GM23338 (cell line): ENCODE measurements at places on chromosomes 7 and 10. TPM values are rescaled to one million over a fixed set of nuclear protein-coding genes. Genes with fewer than 3 reads are reported as not detected.

Gene COG5
- total RNA-seq = 36.5 and 40.6 TPM in 2 replicates

Gene SFXN2
- 5.7 and 9.1 TPM in 2 replicates for total RNA-seq

GRCh38 chr7:54544527-54545240, 2.5 kb downstream of the VSTM2A start:
- no peak overlapping the region for H3K27ac ChIP-seq
- no peaks in the 10 kb centered on the region for H3K36me3 ChIP-seq
- peaks cover 78% of the 10 kb centered on the region for H3K27me3 ChIP-seq
- peak; percentile 76 for DNase-seq

DNA sequence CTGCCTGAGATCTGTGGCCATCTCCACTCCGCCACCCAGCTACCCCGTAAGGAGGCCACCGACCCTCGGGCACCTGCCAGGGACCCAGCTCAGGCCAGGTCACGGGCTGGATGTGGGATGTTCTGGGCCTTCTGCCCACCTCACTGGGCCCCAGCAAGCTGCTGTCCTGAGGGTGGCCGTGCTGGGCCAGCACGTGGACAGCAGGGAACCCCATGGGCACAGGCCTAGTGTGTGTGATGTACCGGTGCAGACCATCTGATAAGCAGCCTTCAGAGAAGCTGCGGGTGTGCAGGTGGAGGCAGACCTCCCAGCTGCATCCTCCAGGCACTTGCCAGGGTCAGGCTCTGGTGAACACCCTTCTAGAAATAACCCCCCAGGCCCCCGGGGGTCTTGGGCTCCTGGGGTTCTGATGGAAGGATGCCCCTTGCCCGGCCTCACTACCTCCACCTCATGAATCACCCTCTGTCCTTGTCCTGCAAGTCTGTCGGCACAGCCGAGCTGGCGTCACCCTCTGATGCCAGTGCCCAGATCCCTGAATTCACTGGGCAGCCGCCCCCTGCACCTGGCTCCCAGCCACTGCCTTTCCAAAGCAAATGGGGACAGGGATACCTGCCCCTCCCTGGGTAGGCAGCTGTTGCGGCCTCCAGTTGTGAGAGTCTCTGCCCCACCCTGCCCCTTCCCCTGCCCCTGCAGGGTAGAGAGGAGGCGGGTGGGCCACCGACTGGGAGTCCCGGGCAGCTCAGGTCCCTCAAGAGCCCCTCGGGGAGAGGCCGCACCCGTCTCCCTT, 139.8 kb downstream of the FAM53B start:
- H3K4me1 ChIP-seq = no peaks in the 10 kb centered on the region
- H3K27ac ChIP-seq = no peak overlapping the region
- no peak overlapping the region for H3K4me3 ChIP-seq
- no peaks in the 10 kb centered on the region for H3K36me3 ChIP-seq

Gene POLR2J2
- 0.50 and 3.8 TPM in 2 replicates for total RNA-seq

Gene GRM3
- total RNA-seq = 1.9 and 3.8 TPM in 2 replicates

GRCh38 chr10:26621889-26622711, 75.4 kb upstream of the PDSS1 start:
- H3K4me3 ChIP-seq = peak overlapping the region; percentile 58
- peaks cover 12% of the 10 kb centered on the region; the same call in 1 of the 2 replicates for H3K27me3 ChIP-seq
- H3K36me3 ChIP-seq = no peaks in the 10 kb centered on the region
- no peaks in the 10 kb centered on the region for H3K4me1 ChIP-seq

DNA sequence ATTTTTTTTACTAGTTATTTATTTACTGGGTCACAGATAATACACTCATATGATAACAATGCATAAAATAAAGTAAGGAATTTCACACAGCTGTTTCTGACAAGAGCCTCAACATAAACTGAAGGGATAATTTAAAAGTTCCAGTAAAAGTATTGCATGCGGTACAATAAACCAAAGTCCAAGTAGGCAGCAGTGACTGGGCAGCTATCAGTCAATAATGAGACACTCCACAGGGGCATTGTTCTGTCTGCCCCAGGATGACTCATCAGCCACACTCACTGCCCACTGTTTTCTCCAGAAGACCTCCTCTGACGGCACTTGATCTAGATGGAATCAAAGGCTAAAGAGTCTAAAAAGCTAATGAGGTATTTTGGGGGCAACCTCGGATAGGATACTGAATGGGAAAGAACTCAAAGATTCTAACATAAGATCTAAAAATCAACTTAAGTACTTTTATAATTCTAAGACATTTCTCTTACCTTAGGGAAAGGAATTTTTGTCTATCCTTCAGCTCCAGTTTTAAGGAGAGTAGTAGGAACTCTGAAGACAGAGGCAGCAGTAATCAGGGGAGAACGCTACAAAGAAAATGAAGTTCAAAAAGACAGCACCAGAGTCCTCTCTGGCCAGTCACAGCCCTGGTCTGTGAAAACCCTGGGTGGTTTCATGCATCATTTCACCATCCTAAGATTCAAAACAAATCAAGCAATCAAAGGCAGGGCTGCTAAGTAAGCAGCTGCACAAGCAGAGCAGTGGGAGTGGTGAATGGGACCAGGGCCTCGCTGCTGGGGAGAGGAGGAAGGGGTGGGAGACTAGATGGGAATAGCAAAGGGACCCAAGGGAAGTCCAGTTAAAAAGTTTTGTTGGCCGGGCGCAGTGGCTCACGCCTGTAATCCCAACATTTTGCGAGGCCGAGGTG, 175.1 kb downstream of the AVL9 start:
- DNase-seq = no peak
- H3K4me3 ChIP-seq = no peak overlapping the region
- no peaks in the 10 kb centered on the region for H3K4me1 ChIP-seq
- H3K36me3 ChIP-seq = no peaks in the 10 kb centered on the region

- no peak overlapping the region for H3K27ac ChIP-seq
- H3K4me3 ChIP-seq = peak overlapping the region; percentile 25
- H3K27me3 ChIP-seq = peaks cover 63% of the 10 kb centered on the region
- H3K4me1 ChIP-seq = peaks cover 63% of the 10 kb centered on the region
- no peaks in the 10 kb centered on the region for H3K36me3 ChIP-seq
Measured at GRCh38 chr10:80894797-80895467, 357.2 kb downstream of the SH2D4B start.

- H3K36me3 ChIP-seq = no peaks in the 10 kb centered on the region
- no peak overlapping the region for H3K27ac ChIP-seq
- no peaks in the 10 kb centered on the region for H3K27me3 ChIP-seq
- H3K4me1 ChIP-seq = peaks cover 16% of the 10 kb centered on the region
- H3K4me3 ChIP-seq = no peak overlapping the region
Measured at GRCh38 chr7:77245015-77245755, 45.6 kb upstream of the FGL2 start.

Gene TFPI2
- 11.2 and 13.3 TPM in 2 replicates for total RNA-seq

DNA sequence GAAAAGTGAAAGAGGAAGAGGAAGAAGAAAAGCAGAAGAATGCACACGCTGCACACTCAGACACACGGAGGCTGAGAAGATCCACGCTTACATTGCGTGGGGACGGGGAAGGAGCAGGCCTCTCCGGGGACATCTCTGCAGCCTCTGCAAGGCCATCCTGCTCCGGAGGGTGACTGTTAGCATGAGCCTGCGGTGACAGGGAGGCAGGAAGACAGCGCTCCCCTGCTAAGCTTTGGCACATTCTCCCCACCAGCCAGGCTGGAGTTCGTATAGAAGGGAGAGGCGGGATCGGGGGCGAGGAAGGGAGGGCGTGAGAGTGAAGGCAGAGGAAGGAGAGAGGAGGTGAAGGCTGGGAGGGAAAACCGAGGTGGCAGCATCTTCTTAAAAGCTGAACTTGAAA, 366.0 kb upstream of the SHH start:
- H3K27ac ChIP-seq = no peak overlapping the region
- H3K4me3 ChIP-seq = no peak overlapping the region
- no peaks in the 10 kb centered on the region for H3K27me3 ChIP-seq

Gene NPFFR1
- 0.03 and 0.08 TPM in 2 replicates for total RNA-seq

- no peaks in the 10 kb centered on the region for H3K36me3 ChIP-seq
- no peak for DNase-seq
- no peaks in the 10 kb centered on the region for H3K27me3 ChIP-seq
Measured at GRCh38 chr10:58590152-58590840, 77.6 kb downstream of the BICC1 start.

Gene EPHB6
- total RNA-seq = 18.1 and 20.8 TPM in 2 replicates

GRCh38 chr10:70455213-70455630, 13.7 kb upstream of the NODAL start:
- H3K27ac ChIP-seq = peak overlapping the region; percentile 61
- DNase-seq = peak; percentile 98
- no peak overlapping the region for H3K4me3 ChIP-seq
- peaks cover 70% of the 10 kb centered on the region for H3K4me1 ChIP-seq
- no peaks in the 10 kb centered on the region for H3K36me3 ChIP-seq

GRCh38 chr10:474946-475345, 214.5 kb downstream of the DIP2C start:
- no peaks in the 10 kb centered on the region for H3K4me1 ChIP-seq
- H3K27ac ChIP-seq = no peak overlapping the region
- H3K36me3 ChIP-seq = no peaks in the 10 kb centered on the region
- H3K4me3 ChIP-seq = no peak overlapping the region

Gene GCK
- 7.3 and 9.3 TPM in 2 replicates for total RNA-seq

GRCh38 chr10:114024876-114025610, 18.6 kb upstream of the ADRB1 start:
- no peak for DNase-seq
- no peak overlapping the region for H3K4me3 ChIP-seq
- H3K4me1 ChIP-seq = no peaks in the 10 kb centered on the region
- no peak overlapping the region for H3K27ac ChIP-seq
- no peaks in the 10 kb centered on the region for H3K27me3 ChIP-seq

DNA sequence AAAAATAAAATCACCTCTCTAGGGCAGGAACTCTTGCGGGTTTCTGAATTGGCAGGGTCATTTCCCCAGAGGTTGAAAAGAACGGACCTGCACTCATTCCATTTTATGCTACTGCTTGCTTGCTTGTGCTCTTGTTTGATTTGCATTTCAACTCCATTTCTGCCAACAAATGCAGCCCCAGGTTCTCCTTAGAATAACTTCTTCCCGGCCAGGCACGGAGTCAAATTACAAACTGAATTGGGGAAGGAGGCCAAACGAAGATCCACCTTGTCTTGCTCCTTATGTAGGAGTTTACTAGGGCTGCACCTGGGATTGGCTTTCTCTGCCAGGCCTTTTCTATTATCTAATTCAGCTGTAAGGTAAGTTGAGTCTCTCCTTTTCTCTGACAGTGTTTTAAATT, 79.6 kb downstream of the HGF start:
- H3K27ac ChIP-seq = peak overlapping the region; percentile 22; the same call in 1 of the 2 replicates
- peaks cover 35% of the 10 kb centered on the region for H3K4me1 ChIP-seq
- no peaks in the 10 kb centered on the region for H3K27me3 ChIP-seq

Gene PHYHIPL
- 0.24 and 2.1 TPM in 2 replicates for total RNA-seq

Gene TUBB8
- total RNA-seq = 1.1 and 1.4 TPM in 2 replicates

DNA sequence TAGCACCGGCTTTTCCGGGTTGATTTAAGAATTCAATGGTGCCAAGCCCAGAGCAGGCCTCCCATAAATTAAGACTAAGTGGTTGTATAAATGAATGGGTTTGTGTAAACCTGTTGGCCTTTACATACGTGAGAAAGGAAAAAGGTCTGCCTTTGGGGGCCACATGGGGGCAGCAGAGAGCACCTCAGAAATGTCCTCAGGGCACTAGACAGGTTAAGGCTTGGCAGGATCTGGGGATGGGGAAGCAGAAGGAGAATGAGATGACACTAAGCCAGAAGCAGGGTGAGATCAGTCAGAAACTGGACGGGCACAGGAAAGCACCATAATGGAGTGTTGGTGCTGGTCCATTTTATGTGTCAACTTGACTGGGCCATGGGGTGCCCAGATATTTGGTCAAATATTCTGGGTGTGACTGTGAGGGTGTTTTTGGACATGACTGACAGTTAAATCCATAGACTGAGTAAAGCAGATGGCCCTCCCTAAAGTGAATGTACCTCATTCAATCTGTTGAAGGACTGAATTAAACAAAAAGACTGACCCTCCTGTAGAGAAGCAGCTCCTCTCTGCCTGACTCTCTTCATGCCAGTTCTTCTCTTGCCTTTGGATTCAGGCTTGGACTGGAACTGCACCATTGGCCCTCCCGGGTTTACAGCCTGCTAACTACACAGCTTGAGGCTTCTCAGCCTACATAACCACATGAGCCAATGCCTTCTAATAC, 58.9 kb downstream of the FRMPD2 start:
- H3K4me1 ChIP-seq = no peaks in the 10 kb centered on the region
- H3K36me3 ChIP-seq = no peaks in the 10 kb centered on the region
- H3K4me3 ChIP-seq = no peak overlapping the region
- DNase-seq = peak; percentile 78
- H3K27ac ChIP-seq = no peak overlapping the region

Gene ABCC2
- total RNA-seq = 0.45 and 1.0 TPM in 2 replicates

DNA sequence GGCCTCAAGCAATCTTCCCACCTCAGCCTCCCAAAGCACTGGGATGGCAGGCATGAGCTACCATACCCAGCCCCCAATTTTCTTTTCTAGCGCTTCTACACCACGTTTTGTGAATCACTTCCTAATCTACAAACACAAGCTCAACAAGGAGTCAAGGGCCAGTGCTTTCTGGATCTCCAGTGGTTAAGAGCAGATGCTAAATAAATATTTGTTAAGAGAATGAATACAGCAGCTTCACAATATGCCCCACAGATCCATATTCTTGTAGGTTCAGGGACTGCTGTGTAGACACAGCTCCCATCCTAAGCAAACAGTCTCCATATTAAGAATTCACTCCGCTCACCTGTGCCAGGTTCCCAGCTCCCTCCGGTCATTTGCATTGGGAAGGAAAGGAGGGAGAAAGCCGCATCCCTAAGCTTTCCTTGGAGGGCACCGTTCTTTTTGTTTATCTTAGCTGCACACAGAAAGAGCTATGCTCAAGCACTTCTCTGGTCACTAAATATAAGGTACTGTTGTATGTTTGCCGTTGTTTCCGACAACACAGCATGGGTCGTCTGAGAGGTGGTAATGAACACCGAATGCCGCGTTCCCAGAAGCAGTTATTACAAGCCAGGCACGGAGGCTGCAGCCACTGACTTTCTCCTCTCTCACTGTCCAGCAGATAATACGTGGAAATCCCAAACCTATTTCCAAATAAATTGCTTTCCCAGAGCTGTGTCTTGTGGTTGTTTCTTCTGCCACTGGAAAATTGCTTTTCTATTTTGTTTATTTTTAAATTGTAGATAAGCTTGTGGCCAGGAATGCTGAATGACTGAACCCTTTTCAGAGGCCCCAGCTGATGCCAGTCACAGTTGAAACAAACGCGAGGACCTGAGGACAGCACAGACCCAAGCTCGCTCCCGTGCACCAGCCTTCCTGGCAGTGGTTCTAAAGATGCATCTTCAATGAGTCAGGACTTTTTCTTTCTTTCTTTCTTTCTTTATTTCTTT, 217.1 kb downstream of the PRPF18 start:
- H3K27ac ChIP-seq = no peak overlapping the region
- H3K27me3 ChIP-seq = no peaks in the 10 kb centered on the region
- peaks cover 13% of the 10 kb centered on the region for H3K4me1 ChIP-seq
- no peak for DNase-seq

DNA sequence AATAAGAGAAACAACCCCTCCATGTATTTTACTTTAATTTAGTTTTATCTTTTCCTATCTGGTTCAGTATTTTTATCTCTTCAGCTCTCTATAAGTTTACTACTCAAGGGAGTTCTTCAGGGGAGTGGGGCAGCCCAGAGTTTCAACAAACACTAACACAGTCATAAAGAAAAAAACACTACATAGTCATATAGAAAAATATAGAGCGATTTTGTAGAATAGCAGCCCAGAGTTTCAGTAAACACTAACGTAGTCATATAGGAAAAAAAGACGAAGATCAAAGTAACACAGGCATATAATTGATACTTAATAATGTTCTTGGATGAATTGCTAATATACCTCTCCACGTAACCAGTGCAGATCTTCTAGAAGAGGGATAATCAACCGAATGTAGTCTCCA, 54.7 kb downstream of the PON1 start:
- no peak overlapping the region for H3K27ac ChIP-seq
- H3K36me3 ChIP-seq = no peaks in the 10 kb centered on the region
